ENCODE measurements at places on chromosomes 4 and X.

GRCh38 chr4:118739022-118739713, 54.0 kb downstream of the METTL14 start:
- DNase-seq, result no peak

DNA sequence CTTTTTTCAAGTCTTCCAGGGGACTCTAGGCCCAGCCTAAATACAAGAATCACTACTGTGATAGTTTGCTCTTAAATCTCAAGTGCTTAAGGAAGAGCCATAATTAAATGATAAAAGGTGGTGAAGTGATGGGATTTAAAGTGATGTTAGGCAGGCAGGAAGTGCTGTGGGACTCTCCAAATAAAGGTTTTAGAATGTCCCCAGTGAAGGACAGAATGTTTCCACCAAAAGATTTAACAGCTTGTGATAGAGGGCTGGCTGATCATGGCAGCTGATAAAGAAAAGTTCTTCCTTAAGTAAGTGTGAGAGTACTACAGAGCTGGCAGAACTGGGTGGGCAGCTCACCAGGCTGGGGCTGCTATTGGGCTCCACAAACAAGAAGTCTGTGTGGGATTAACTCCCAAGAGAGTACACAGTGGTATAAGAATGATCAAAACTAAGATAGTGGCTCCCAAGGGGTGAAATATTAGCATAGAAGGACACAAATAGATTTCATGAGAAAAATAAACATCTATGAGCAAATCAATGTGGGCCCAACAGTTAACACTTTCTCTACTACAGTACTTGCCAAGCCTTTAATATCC, 637.2 kb upstream of the CPEB2 start:
- no peak for DNase-seq

- DNase-seq, result no peak
Measured at GRCh38 chrX:10142041-10142599, 14.7 kb upstream of the CLCN4 start.

DNA sequence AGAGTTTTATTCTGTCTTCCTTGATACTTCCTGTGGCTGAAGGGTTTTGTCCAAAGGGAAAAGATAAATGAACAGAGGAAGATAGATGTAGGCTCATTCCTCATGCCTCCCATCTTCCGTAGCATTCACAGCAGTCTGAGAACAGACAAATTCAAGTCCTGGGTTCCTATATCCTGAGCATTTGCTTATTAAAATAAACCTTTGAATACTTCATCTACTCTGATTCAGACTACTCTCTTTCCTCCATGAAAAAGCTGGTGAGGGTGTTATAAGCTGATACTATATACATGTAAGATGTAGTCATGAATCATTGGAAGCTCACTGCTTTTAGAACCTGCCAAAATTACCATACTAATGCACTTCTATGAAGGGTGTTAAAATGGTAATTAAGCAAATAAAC, 61.2 kb downstream of the GAB1 start:
- no peak for DNase-seq

DNA sequence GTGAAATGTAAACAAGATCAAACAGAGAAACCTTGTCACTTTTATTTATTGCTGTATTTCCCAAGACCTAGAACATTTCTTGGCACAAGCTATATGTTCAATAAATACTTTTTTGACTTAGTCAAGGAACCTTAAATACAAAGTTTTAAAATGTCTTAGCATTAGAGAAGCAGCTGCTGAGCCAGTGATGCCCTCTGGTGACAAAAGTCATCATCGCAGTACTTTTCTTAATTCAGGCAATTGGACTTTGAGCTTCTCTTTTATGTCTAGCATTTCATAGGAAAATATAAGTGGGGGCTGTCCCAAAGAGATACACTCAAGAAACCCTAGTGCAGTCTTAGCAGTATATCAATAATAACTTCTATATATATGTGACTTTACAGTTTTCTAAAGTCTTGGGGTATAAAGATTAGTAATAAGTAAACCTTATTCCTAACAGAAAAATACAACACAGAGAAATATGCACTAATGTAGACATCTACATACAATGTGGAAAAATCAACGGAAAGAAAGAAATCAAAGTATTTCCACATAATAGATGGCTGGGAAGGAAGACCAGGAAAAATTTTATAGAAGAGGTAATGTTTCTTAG, 118.4 kb downstream of the DTHD1 start:
- peak; percentile 60 for DNase-seq

DNA sequence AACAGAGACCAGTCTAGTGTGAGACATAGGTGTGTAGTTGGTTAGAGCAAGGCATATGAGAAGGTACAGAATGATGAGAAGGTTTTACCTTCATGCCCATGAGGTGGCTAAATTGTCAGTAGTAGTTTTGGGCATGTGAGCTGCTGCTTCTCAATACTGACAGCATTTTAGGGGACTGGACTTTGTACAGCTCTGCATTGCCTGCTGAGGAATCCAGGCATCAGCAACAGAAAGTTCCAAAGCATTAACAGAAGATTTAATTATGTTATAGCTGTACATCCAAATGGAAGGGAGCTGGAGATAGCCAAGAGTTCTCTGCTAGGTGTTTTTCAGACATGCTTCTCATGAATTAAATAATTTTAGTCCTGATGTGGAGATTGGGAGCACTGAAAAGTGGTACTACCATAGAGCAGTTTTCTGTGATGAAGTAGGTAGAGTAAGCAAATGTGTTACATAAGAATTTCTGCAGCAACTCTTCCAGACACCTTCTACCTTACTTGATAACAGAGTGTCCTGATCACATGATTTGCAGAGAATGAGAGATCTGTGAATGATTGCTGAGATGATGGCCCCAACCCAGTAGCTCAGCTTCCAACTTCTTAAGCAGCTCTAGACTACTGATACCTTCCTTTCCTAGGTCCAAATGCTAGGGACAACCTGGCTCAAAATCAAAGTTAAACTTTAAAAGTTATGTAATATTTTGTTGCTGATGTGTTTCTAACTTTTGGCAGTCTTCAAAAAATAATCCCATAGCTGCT, 30.4 kb downstream of the FNIP2 start:
- DNase-seq, result no peak

- DNase-seq, result peak; percentile 86
Measured at GRCh38 chrX:15675490-15675921, 10.9 kb upstream of the CLTRN start.

DNA sequence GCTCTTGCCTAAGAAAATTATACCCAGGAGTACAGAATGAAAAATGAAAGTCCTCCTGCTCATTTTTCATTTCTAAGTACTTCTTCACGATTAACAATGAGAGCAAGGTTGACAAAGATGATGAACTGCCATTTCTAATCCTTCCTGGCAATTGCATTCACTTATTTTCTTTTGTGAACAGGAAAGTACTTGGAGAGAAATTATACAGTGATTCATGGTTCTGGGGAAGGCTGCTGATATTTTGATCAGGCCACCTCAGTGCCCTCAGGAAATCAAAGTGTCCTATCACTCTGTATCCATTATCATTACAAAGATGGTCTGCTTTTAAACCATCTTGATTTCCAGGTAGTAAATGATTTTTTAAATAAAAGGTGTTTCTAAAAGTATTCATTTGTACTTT, 467.5 kb downstream of the PACRGL start:
- DNase-seq, result no peak

- no peak for DNase-seq
Measured at GRCh38 chr4:47410271-47410670, 53.2 kb downstream of the COMMD8 start.

DNA sequence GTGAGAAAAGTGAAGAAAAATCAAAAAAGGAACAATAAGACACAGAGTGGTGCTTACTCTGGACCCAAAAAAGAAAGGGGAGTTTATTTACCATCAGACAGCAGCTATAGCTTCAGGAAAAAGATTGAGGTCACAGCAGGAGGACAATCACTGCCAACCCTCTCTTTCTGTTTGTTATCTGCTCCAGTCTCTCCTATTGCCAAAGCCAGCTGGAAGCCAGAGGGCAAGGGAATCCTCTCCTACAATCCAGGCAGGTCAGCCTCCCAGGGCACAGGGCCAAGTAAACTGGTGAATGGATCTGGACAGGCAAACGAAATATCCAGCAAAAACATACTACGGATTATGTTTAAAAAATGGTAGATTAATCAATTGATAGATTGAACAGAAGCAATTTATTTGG, 306.9 kb upstream of the SLIT2 start:
- no peak for DNase-seq

GRCh38 chr4:77525538-77525937, 80.1 kb upstream of the CXCL13 start:
- DNase-seq, result no peak

- DNase-seq, result no peak
Measured at GRCh38 chr4:88286897-88287296, 2.5 kb upstream of the PPM1K start.

DNA sequence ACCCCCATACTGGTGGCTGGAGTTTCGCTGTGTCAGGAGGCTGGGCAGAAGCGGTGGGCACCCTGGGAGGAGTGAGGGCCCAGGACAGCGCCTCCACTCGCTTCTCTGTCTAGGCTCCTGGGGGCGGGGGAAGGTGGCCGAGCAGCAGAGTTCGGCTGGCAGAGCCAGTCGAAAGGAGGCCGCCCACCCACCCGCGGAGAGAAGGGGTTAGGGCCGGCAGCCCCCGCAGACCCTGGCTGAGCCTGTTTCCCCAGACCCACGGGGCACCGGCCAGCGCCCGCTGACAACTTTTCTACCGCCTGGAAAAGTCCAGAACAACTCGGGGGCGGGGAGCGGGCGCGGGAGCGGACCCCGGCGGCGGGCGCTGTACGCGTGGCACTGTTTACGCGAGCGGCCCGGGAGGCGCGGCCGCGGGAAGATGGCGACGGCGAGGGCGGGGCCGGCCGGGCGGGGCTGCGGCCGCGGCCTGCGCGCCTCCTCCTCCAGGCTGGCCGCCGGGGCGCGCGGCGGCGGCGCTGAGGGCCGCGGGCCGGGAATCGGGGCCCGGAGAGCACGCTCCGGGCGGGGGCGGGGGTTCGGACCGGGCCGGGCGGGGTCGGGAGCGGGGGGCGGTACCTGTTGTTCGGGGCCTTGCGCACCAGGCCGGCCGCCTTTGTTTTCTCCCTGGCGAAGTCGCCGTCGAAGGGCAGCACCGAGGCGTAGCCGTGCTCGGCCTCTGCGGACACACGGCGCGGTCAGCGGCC, 628 bp downstream of the MXD4 start:
- peak; percentile 63 for DNase-seq

GRCh38 chrX:12981880-12982279, 7.0 kb downstream of the TMSB4X start:
- no peak for DNase-seq

DNA sequence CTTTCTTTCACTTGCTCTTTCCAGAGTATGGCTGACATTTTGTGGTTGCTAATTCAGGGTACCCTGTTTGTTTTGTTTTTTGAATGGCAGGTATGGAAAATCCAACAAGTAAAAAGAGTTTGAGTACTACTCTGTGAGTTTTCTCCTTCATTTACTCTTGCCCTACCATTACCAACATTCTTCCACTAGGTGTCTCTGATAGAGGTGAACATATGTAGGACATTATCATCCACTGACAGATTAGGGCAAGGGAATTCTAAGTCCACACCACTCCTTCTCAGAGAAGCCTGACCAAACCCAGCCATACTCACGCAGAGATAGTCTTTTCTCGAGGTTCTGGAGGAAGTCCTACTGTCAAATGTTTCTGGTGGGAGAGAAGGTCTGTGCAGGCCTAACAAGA, 36.7 kb upstream of the HDAC8 start:
- no peak for DNase-seq

DNA sequence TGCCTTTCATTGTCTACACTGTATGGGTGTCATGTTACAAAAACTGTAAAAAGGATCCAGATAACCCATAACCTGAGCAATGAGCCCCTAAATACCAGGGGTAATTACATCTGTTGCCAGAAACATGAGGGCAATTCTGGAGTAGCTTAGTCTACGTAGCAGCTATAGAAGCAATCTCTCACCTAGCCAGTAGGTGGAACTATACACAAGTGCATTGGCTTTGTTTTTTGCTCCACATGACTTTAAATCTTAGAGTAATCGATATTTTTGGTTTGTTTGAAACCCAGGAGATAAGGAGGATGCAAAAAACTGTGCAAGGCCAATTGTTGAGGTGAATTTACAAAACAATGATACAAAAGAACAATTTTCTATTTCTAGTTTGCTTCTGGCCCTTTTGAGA, 57.5 kb downstream of the GPR82 start:
- peak; percentile 51 for DNase-seq

DNA sequence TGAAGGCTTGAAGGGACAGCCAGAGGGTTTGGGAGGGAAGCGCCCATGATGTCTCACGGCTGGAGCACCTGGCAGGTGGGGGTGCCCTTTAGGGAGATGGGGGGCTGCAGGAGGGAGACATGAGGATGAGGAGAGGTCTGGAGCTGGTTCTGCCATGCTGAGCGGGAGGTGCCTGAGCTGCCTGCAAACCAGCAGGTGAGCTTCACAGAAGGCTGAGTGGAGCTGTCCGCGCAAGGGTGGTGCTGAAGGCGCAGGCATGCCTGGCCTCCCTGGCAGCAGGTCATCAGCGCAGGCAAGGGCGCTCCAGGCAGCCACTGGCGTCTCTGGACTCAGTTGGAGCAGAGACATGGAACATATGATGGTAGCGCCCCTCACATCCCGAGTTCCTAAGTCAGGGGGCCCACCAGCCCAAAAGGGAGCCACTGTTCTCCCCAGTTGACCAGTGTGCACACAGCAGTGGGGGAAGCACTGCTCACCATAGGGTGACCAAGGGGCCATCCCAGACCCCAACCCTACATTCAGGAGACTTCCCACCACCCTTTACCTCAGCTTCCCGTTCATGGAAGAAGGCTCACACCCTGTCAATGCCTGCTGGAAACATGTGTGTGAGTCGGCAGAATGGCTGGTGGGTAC, 25.8 kb downstream of the ADRA2C start:
- DNase-seq, result no peak

DNA sequence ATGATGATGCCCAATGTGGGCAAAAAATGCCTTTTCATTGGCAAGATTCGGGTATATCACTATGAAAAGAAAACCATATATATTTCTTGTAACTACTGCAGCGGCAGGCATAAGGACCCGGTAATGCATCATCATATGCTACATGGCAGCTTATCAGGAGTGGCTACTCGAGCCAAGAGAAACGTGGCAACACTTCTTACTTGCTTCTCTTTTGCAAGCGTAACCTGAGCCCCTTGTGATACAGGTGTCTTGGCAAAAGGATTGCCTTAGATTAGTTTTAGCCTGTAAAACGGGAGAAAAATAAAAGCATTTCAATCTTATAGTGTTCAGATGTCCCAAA, 280.3 kb downstream of the SPRY1 start:
- no peak for DNase-seq

DNA sequence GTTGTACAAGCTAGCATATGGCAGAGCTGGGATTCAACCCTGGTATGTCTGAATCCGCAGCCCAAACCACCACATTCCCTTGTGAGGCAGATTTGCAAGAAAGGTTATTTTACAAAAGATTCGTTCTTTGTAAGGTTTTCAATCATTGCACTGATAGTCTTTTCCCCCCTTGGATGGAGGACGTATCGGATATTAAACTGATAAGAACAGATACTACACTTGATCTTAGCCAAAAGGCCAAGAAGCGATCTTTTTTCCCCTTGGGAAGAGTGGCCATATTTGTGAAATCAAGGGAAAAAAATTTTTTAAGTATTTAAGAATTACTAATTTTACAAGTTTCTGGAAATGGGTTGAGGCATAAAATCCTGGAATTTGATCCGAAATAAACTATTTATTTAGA, 34.4 kb upstream of the MSMO1 start:
- no peak for DNase-seq

Measured in CD4-positive, alpha-beta T cell treated with Interleukin-12 subunit alpha and Interleukin-12 subunit beta, for 1 hour (primary cell).